Calu3 (cell line): ENCODE measurements at places on chromosomes 7 and 10. TPM values are rescaled to one million over a fixed set of nuclear protein-coding genes. Genes with fewer than 3 reads are reported as not detected.

Gene PRRT4
- total RNA-seq: 0.15 TPM in 1 of 2 replicates, not detected in the other

Gene FHIP2A
- total RNA-seq: 10.8 and 10.9 TPM in 2 replicates

Gene PIP4K2A
- 22.7 and 24.2 TPM in 2 replicates for total RNA-seq

Gene ANKIB1
- 41.7 and 49.6 TPM in 2 replicates for total RNA-seq

Gene CPVL
- total RNA-seq: 43.5 and 62.7 TPM in 2 replicates

Gene NUTM2E
- total RNA-seq: not detected in 2 replicates

Gene CEP41
- total RNA-seq: 21.6 and 22.4 TPM in 2 replicates

Gene CUZD1
- 0.93 and 1.5 TPM in 2 replicates for total RNA-seq

Gene WDR91
- 21.2 and 24.3 TPM in 2 replicates for total RNA-seq

Gene EN2
- 3.2 TPM in 2 replicates for total RNA-seq

DNA sequence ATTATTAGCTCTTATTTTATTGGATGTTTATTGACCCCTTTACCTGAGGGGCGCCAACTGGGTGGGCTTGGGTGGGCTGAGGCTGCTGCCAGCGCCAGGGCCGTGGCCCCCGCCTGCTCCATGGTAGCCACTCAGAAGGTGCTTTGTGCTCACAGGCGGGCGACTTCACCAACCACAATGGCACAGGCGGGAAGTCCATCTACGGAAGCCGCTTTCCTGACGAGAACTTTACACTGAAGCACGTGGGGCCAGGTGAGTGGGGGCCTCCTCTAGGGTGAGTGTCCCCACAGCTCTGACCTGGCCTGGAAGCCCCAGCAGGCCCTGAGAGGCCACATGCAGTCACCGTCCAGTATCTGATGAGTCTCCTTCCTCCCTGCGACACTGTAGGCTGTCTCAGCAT is 4.1 kb downstream of the PPIF start:
- DNase-seq: no peak

DNA sequence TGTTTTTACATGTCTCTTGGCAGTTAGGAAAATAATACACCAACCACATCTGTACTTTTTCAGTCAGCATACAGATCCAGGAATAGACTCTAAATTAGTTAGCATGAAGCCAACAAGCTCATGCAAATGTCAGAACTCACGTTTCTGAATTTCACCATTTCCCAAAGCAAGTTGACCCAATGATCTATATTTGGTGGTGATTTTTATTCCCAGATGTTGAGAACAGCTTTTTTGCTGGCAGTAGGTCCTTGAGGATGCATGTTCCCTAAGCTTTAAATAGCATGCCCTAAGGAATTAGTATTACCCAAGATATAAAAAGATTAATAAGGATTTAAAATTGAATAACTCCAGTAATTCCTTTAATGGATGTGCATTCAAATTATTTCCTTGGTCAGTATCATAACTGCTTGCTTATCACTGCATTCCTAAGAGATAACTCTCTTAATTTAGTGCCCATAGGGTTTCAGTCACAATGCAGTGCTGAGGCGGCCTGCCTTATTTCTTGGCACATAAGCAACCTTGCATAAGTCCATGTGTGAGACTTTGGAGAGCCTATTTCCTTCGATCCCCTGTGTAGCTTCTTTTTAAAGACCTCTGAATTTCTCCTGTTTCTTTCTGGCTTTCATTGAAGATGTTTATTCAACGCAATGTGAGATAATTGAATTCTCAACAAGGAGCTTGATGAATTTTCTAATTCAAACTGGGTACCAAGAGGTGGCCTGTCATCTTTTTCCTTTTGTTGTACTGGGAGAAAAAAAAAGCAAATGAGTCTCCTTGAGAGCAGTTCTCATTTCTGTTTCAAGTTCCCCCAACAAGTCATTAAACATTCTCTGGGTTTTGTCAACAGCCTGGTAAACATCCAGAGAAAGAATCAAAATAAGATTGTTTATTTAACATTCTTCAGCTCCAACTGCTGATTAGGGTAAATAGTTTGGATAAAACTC is 135.3 kb upstream of the MEOX2 start:
- no peak for DNase-seq

DNA sequence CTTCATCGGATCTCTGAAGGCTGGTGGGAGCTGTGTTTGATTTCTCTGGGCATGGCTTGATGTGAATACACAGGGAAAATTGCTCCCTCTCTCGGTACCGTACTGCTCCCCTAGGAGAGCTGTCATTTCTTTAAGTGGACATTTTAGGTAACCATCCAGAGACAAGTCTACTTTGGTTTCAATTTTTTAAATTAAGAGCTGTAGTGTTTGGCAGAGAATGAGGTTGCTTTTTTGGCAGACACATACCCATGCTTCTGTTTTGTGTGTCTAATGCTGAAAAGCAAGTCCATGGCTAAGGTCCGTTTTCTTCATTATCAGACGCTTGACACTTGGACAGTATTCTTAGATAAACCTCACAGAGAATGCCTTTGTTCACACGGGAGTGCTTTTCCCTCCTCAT is 61.3 kb upstream of the TRIL start:
- DNase-seq: no peak

- no peak for DNase-seq
Measured at GRCh38 chr7:37439653-37440026, 9.0 kb downstream of the ELMO1 start.

DNA sequence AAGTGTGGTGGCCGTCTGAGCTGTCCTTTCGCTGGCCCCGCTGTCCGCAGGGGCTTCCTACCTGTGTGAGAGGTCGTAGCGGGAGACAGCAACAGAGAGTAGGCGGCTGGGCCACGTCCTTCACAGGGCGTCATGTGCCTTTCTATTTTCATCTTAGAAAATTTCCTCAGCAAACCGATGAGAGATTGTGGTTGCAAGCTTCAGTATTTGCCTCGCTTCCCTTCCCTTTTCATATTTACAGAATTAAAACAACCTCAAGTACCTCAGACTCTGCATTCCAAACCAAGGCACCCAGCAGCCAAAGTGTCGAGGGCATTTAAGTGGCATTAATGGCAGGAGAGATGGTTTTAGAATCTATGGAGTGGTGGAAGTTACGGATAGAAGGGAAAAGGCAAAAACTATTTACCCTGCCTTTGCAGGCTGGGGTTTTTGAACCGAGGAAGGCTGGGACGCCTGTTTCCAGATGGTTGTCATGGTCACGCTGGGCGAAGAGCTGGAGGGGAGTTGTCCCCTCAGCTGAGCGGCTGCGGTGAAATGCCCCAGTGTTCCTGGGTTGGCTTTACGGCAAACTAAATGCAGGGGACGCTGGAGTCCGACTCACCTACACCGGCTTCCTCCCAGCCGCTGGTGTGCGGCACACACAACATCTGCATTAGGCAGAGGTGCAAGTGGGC is 41.9 kb downstream of the WIPI2 start:
- no peak for DNase-seq

- DNase-seq: no peak
Measured at GRCh38 chr10:47443145-47443544, 40.8 kb downstream of the ANXA8 start.

- peak; percentile 54 for DNase-seq
Measured at GRCh38 chr10:30182191-30183054, 123.0 kb upstream of the JCAD start.

DNA sequence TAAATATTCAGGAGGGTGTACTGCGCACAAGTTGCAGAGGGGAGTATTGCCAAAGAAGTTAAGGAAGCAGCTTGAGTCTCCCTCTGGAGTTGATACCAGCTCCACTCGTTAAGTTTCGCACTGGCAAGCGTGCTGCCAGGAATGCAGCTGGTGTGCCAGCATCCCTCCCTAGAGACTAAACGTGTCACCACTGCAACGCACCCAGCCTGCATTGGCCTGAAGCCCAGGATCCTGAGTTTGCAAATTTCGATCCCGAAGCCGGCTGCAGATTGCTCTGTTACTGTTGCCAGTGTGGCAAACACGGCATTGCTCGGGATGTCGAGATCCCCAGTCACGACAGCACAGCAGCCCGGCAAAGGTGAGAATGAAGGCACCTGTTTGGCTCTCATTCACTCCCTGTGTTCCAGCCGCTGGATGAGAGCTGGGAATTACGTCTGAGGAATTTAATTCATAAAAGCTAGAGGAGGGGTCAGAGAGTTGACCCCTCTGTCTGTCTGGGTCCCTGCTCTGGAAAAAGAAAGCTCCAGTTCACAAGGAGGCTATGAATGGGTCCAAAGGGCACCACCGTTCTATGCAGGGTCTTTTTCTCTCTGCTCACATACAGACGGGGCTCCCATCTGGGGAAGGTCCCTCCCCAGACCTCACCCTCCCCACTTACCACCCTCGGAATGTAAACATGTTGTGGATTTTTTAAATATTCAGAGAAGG is 61.0 kb downstream of the NRP1 start:
- peak; percentile 84 for DNase-seq

GRCh38 chr7:2737771-2738540 is 50.0 kb downstream of the AMZ1 start:
- no peak for DNase-seq

DNA sequence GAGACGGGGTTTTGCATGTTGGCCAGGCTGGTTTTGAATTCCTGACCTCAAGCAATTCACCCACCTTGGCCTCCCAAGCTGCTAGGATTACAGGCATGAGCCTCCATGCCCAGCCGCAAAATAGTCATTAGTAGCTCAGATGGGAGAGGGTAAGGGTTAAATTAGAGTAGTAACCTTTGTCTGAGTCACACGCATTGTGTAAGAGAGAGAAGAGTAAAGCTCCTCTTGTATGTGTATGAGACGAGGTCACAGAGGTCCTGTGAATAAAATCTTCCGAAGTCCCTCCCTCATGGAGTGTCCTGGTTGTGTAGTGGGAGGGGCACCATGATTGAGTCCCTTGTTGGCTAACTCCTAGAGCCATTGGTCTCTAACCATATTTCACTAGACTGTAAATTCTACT is 85.2 kb upstream of the CDC14C start:
- DNase-seq: no peak

DNA sequence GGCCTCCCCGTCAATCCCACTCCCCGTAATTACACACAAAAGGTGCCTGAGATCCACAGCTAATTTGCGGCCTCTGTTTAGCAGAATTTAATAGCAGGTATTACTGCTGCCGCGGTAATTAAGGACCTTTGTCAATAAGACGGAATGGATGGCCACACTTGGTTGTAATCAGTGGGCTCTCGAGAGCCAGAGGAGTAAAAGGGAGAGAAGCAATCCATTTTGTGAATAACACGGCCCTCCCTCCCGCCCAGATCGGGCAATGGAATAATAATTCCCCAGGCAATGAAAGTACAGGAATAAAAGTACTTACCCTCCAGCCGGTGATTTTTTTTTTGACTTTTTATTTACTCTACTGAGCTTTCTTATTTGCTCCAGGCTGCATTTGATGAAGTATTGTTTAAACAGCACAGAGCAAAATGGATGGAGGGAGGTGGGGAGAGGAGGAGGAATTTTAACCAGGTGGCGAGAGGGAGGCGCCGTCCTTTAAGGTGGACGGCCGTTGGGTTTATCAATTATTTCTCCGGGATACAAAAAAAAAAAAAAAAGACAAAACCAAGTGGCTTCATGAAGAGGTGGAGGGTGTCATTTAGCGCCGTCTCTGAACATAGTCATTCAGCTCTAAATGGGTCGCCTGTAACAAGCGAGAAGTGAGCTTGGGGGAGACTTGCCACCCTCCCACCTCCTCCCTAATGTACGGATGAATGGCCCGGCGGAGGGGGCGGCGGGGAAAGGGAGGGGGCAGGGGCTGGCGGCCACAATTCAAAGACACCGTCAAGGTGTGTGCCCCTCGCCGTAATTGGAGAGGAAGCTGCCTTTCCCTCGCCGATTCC is 120.3 kb downstream of the BUB3 start:
- DNase-seq: no peak

GRCh38 chr10:114718374-114718773 is 60.3 kb upstream of the ABLIM1 start:
- no peak for DNase-seq

DNA sequence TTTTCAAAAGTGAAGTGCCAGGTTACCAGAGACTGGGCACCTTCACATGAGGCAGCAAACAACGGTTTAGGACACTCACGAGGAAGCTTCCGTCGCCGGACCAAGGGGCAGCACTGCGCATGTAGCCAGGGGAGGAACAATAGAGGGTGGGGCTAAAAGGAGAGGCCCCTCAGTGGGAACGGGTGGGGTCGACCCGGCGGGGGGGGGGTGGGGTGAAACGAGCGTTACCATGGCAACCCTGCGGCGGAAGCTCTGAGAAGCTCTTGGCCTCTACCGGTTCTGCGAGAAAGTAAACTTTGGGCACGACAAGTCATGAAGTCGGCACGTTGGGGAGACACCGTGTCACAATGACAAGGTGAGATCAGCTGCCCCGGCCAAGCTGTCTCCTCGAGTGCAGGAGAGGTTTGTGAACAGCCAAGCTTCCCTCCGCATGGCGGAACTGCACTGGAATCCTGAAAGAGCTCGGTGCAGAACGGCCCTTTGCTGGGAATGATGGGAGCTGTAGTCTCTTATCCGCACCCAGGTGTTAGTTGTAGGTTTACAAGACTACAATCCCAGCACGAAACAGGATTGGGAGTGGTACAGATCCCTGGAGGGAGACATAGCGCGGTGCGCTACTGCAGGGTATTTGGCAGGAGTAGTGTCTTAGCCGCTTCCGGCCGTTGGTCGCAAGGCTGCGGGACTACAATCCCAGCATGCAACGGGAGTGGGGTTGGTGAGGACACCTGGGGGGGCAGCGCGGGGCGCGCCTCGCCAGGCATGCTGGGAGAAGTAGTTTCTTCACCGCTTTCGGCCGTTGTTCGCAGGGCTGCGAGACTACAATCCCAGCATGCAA is 72.8 kb upstream of the ZNF722 start:
- DNase-seq: peak; percentile 60

DNA sequence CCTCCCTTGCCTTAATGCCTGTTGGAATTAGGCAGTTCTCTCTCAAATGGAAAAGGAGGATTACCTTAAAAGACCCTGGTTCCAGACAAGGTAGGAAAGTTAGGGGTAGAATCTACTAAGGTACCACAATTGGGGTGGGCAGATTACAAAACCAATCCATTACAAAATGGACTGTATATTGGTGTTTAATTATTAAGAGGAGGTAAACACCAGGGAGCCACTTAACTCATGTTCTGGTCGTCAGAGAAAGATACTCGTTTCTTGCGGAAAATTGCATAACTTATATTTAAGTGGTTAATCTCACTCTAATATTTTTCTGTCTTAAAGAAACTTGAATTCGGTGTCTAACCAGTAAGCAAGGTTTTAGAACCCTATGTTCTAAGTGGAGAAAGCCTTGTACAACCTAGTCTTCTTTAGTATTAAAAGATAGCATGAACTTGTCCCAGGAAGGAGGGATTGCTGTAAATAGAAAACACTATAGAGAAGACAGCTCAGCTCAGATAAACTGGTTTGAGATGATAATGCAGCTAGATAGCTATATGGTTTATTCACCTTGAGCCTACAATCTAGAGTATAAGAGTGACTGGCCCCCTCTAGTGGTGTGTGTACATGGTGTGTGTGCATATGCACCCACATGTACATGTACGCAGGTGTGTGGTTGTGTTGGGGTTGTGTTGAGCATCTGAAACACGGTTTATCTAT is 58.0 kb upstream of the STRIP2 start:
- peak; percentile 77 for DNase-seq

GRCh38 chr7:158595068-158595467 is 7.4 kb upstream of the PTPRN2 start:
- no peak for DNase-seq

- peak; percentile 60 for DNase-seq
Measured at GRCh38 chr7:16918288-16918895, 36.6 kb upstream of the AGR3 start.
